ENCODE measurements at places on chromosomes 11 and 22.
A peak's percentile ranks its signal among the peaks of the same experiment; 100 is the strongest.

GRCh38 chr22:50439314-50439870 lies 35.4 kb downstream of the SBF1 start:
- DNase-seq = no peak

DNA sequence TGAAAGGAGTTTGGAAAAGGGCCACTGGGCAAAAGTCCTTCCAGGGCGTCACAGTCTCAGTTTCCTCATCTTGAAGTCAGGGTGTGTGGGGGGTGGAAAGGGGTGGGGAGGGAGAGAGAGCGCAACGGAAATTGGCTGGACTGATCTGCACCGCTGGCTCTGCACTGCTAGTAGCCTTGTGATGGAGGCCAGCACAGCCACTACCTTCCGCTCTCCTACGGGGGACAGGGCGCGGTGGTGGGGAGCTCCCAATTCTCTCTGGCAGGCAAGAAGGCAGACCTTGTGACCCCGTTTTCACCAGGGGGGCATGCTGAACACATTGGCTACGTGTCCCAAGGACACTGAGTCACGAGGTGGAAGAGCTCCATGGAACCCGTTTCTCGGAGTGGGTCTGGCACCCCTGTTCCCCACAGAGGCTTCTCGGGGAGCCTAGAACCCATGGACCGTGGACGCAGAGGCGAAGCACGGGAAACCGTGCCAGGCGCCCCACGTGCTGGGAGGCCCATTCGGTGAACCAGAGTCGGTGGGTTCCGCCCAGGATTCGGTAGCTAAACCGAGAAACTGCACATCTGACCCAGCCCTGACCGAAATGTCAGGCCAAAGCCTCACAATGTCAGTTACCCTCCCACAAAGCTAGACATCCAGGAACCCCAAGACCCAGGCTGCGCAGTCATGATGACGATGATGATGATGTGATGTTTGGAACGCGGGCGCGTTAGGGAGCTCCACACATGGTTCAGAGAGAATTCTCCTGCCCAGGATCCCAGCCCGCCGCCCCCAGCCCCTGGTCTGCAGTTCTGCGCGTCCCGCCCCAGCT lies 28.3 kb upstream of the WNT11 start:
- peak; percentile 19 for DNase-seq

GRCh38 chr11:19092850-19093249 lies 24.1 kb upstream of the ZDHHC13 start:
- no peak for DNase-seq

GRCh38 chr11:57787920-57788702 lies 26.5 kb downstream of the CTNND1 start:
- no peak for DNase-seq

DNA sequence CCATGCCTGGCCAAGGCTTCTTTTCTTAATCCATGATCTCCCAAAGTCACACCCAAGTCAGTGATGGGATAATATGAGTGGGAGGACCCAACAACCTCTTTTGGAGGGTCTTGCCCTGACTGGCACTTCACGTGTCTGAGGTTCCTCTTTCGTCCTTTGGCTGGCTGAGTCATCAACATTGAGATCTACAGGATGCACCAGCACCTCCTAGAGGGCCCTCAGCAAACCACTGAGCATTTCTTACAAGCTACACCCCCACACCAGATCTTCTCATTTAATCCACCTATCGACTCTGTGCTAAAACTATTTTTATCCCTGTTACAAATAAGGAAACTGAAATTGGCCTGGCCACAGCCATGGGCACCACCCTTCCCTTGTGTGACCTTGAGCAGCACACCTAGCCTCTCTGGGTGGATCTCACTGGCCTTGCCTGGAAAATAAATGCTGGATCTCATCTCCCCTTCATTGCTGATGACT lies 63.4 kb downstream of the FLI1 start:
- peak; percentile 68 for DNase-seq

- no peak for DNase-seq
Observed at GRCh38 chr22:26549902-26550497, 37.7 kb upstream of the TFIP11 start.

- no peak for DNase-seq
Observed at GRCh38 chr22:33913188-33913587, 7.1 kb downstream of the LARGE1 start.

DNA sequence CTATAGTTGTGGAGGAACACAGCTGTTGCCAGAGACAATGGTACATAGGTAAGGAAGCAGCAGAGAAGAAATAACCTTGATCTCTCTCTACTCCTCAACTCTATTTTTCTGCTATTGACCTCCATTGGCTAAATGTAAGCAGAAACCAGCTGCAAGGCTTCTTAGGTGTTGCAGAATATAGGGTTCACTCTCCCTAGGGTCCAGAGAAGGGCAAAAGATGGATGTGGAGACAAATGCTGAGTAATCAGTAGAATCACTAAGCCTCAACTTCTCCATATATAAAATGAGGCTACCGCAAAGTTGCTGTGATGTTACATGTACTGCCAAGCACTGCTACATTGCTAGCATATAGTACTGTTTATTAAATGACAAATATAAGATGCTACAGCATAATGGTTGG lies 120.6 kb downstream of the PDE3B start:
- no peak for DNase-seq

DNA sequence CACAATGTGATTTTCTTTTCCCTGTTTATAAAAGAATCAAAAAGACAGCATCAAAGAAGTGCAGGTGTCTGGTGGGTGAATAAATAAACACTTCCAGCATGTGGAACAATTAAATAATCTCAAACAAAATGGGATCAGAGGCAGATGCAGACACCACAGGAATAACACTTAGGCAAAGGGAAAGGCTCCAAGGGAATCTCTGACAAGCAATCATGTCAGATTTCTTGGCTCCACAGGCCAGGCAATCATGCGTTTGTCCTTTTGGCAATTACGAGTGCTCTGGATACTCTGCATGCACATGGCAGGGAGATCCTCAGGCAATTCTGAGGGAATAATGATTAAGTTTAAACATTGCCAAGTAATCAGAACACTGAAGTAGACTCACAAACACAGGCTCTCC lies 403.5 kb upstream of the LUZP2 start:
- DNase-seq = no peak

GRCh38 chr11:8603696-8604077 lies 9.7 kb upstream of the STK33 start:
- DNase-seq = no peak

DNA sequence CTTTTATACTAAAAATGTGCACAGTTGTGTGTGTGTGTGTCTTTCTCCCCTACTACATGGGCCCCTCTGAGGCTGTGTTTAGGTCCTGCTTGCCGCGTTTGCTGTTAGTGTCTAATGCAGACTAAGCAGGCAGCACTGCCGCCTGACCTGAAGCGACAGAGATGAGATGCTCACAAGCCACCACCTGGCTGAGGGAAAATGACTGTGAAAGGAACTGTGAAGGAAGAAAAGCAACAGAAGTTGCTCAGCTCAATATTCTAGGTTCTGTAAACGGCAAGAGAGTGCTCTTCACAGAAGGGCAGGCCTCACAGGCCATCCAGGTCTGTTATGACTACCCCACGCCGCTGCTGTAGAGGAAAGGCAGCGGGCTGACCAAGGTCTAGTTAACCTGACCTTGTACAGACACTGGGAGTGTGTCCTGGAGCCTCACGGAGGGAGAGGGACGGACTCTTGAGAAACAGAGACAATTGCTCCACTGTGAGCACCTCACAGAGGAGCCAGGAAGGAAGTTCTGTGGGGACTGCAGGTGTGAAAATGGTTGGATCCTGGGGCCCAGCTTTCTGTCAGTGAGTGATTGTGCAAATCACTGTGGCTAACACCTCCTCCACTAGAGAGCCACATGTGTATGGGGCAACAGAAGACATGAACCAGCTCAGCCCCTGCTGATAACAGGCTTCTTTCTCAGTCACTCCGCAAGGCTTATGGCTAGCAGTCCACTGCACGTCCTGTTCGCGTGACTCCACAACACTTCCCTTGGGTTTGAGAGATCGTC lies 31.3 kb upstream of the YPEL1 start:
- peak; percentile 5 for DNase-seq

GRCh38 chr11:132898021-132898420 lies 634.3 kb downstream of the OPCML start:
- DNase-seq = no peak

GRCh38 chr11:91755951-91756707 lies 468.5 kb upstream of the FAT3 start:
- DNase-seq = no peak

- no peak for DNase-seq
Observed at GRCh38 chr11:103736315-103737036, 300.0 kb upstream of the DDI1 start.

- no peak for DNase-seq
Observed at GRCh38 chr11:75413864-75414263, 14.5 kb downstream of the RPS3 start.

GRCh38 chr11:126348806-126349582 lies 6.5 kb upstream of the ST3GAL4 start:
- no peak for DNase-seq

- no peak for DNase-seq
Observed at GRCh38 chr11:123903932-123904331, 2.0 kb downstream of the OR8D4 start.

DNA sequence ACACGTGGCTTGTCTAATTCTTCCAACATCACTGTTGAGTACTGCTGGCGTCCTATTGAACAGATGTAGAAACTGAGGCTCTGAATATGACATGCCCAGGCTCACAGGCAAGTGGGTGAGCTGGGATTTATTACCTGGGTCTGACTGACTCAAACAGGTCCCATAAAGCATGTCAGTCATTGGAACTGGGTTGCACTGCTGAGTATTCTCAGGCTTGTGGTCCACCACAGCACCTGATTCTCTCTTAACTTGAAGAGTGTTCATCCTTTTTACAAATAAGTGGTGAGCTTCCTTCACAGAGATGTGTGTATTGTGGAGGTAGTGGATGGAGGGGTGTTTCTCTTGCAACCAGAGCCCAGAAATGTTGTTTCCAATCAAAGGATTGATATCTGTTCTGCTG lies 44.5 kb downstream of the SC5D start:
- no peak for DNase-seq

DNA sequence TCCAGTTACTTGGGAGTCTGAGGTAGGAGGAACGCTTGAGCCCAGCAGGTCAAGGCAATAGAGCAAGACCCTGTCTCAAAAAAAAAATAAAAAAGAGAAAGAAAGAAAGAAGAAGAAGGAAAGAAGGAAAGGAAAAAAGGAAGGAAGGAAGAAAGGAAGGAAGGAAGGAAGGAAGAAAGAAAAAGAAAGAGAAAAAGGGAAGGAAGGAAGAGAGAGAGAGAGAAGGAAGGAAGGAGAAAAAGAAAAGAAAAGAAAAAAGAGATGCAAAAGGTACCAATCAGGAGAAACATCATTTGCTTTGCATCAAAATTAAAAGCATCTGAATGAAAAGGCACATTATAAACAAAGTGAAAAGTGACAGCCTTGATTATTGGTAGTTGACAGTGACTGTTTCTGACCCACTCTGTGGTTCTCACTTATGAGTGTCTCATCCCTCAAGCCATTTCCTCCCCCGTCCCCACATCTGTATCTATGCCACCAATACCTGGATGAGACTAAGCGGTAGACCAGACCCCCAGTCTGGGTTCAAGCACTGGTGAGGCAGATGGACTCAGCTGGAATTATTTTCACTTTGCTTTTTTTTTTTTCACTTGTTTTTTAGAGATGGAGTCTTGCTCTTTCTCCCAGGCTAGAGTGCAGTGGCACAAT lies 33.0 kb upstream of the XBP1 start:
- DNase-seq = no peak

GRCh38 chr11:112931703-112932102 lies 29.5 kb upstream of the NCAM1 start:
- DNase-seq = no peak

GRCh38 chr11:93939084-93939760 lies 81.9 kb upstream of the HEPHL1 start:
- no peak for DNase-seq

All from activated CD4-positive, alpha-beta T cell treated with anti-CD3 and anti-CD28 coated beads, Interleukin-2, amount 50 U/mL, for 4 hours (primary cell).